H1 (cell line): ENCODE measurements at places on chromosomes 4 and X.

DNA sequence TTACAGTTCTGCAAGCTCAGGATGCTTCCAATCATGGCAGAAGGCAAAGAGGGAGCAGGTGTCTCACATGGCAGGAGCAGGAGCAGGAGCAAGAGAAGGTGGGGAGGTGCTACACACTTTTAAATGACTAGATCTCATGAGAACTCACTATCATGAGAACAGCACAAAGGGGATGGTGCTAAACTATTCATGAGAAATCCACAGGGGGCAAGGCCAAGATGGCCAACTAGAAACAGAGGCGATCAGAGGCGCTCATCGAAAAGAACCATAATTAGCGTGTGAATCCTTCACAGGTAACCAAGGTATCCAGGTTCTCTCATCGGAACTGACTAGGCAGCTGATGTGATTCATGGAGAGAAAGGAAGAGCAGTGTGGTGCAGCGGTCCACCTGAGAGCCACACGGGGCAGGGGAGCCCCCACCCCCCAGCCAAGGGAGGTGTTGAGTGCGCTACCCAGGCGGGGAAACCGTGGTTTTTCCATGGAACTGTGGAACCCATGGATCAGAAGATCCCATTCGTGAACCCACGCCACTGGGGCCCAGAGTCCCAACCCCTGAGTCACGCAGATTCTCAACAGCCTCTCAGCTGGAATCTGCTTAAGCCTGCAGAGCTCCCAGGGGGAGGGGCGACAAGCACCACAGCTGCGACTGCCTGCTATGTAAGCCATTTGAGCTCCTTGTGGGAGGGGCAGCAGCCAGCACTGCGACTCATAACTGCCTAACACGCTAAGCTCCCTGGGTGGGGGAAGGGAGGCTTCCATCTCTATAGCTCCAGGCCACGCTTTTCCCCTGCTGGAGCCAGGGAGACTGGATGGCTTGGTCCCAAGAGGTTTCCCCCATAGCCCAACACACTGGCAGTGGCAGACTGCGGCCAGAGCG lies 46.7 kb downstream of the FGF16 start:
- DNase-seq: peak; percentile 47

- no peak for DNase-seq
Observed at GRCh38 chrX:9597361-9598035, 132.6 kb downstream of the TBL1X start.

DNA sequence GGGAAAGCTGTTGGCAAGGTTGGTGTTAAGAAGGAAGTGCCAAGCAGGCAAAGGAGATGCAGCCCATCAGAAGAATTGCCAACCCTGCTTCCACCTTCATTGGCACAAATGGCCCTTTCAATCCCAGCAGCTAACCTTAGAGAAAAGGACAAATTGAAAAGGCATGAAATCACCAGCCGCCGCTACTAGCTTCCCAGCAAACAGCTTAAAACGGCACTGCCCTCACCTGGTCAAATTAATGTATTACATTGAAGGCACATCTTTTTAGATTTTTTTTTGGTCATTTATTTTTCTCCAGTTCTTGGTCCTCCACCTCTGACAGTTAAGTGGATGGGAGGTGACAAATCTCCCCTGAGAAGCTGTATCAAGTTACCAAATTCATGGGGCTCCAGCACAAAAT lies 51.0 kb upstream of the NHSL2 start:
- no peak for DNase-seq

DNA sequence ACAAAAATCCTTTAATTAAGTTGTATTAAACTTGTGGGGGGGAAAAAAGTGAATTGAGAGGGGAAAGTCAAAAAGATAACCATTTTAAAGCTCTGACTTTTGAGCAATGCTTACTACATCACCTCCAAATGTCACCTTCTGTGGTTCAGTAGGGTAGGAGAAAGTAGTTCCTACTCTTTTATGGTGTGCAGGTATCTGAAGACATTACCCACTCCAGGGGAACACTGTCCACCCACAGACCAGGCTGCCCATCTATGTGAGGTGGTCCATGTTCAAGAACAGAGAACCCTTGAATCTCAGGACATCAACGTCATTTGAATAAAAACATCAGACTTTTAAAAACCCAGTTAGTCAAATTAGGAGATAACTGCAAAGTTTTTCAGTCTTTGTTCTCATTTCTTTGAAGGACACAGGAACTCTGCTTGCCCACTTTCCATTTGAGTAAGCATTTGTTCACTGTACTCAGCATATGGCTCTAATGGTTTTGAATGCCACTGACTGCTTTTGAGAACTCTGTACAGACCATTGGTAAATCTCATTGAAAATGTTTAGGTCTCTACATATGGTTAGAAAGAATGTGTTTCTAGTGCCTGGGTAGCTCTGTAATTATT lies 18.4 kb downstream of the NMU start:
- no peak for DNase-seq

DNA sequence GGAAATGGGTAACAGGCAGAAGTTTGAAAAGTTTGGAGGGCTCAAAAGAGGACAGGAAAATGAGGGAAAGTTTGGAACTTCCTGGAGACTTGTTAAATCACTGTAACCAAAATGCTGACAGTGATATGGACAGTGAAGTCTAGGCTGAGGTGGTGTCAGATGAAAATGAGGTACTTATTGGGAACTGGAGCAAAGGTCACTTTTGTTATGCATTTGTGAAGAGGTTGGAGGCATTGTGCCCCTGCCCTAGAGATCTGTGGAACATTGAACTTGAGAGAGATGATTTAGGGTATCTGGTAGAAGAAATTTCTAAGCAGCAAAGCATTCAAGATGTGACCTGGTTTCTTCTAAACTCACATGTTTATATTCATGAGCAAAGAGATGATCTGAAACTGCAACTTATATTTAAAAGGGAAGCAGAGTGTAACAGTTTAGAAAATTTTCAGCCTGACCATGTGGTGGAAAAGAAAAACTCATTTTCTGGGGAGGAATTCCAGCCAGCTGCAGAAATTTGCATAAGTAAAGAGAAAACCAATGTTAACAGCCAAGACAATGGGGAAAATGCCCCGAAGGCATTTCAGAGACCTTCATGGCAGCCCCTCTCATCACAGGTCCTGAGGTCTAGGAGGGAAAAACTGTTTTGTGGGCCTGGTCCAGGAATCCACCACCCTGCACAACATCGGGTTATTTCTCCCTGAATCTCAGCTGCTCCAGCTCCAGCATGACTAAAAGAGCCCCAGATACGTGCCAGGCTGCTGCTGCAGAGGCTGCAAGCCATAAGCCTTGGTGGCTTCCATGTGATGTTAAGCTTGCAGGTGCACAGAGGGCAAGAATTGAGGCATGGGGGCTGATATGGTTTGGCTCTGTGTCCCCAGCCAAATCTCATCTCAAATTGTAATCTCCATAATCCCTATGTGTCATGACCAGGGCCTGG lies 632.5 kb upstream of the GNPDA2 start:
- no peak for DNase-seq
